ENCODE measurements at places on chromosomes 11 and 22.

GRCh38 chr11:91860661-91861060, 364.0 kb upstream of the FAT3 start:
- DNase-seq: peak; percentile 7

- no peak for DNase-seq
Observed at GRCh38 chr11:7941146-7941545, 362 bp downstream of the OR10A3 start.

- DNase-seq: peak; percentile 39
Observed at GRCh38 chr11:105181521-105181920, 42.0 kb upstream of the CARD18 start.

DNA sequence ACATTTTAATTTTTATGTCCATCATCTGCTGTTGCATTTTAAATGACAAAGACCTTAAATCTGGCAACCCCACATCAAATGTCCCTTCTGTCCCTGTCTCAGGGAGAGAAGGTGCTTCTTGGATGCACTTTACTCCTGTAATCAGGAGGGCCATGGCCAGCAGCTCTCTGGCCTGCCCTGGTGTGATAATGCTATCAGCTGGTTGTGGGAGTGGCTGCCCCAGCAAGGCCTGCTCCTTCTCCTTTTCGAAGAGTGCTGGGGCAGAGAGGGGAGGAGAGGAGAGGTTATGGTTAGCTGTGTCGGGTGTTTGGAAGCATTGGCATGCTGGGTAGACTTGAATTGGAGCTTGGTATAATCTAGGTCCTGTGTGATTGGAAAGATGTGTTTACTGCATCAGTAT, 12.8 kb downstream of the TNRC6B start:
- DNase-seq: no peak

- no peak for DNase-seq
Observed at GRCh38 chr11:70371241-70371640, 27.1 kb upstream of the CTTN start.

DNA sequence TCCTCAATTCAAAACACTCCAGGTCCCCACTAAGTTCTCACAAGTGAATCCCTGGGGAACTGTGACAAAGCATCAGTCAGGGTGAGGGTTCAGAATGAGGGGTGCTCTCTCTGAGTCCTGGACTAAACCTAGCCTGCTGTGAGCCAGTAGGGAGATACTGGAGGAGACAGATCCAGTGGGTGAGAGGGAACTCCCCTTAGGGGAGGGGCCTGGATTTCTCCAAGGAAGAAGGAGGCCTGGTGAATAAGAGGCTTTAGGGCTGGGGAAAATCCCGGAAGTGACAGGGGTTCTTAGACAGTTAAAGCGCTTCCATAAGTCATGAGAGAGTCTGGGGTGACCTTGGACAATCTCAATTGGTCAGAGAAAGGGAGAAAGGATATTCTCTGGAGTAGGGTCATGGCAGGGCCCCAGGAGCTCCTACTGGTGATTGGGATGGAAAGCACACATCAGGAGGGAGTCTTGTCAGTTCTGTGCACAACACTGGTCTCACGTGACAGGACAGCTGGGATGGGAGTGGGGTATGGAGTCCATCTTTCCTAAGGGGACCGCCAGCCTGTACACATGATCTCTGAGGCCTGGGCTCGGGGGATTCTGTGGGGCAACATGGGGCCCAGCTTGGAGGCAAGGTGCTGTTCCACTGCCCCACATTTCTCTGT, 1.5 kb downstream of the TBC1D10A start:
- DNase-seq: peak; percentile 84

DNA sequence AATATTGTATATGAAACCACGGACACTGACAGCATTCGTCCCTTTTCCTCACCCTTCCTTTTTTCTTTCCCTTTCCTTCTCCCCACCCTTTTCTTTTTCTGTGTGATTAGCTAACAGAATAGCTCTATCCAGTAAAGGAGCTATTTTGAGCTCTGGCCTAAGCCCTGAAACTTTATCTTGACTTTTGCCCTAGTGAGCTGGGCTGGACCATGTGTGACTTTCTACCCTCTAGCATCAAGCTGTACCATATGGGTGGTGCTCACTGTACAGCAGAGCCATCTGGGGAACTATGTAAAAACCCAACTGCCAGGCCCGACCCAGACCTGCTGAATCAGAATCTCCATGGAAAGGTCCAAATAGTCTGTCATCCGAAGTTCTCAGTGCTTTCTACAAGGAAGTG, 21.9 kb upstream of the PANX1 start:
- DNase-seq: no peak

DNA sequence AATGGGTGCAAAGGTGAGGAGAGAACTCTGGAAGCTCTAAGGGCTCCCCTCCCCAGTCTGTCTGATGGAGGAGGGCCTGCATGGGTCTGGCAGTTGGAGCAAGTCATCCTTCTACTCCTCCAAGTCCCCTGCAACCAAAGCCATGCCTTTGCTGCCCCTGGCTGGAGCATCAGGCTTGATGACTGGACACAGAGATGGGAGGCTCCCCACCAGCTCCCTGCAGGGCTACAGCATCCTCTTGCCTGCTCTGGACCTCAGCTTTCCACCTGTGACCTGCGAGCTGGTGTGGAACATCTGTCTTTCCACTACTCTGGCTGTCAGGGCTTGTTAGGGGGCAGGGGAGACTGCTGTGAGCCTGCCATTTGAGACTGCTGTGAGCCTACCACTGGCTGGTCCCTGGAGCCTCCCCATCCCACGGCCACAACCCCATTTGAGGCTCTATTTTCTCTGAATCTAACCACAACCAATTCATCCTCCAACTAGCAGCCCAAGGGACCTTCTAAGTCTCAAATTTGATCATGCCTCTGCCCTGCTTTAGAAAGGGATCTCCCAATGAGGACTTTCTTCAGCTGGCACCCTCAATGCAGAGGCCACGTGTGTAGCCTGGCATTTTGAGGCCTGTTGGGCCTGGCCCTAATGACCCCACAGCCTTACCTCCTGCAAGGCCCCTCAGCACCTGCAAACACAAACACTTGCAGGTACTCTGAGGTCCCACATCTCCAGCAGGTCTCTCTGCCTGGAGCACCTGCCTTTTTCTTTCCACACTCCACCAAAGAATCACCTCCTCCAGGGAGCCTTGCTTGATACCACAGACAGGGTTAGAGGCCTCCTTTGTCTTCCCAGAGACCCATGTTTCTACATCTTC, 9.9 kb downstream of the P2RY6 start:
- DNase-seq: no peak

DNA sequence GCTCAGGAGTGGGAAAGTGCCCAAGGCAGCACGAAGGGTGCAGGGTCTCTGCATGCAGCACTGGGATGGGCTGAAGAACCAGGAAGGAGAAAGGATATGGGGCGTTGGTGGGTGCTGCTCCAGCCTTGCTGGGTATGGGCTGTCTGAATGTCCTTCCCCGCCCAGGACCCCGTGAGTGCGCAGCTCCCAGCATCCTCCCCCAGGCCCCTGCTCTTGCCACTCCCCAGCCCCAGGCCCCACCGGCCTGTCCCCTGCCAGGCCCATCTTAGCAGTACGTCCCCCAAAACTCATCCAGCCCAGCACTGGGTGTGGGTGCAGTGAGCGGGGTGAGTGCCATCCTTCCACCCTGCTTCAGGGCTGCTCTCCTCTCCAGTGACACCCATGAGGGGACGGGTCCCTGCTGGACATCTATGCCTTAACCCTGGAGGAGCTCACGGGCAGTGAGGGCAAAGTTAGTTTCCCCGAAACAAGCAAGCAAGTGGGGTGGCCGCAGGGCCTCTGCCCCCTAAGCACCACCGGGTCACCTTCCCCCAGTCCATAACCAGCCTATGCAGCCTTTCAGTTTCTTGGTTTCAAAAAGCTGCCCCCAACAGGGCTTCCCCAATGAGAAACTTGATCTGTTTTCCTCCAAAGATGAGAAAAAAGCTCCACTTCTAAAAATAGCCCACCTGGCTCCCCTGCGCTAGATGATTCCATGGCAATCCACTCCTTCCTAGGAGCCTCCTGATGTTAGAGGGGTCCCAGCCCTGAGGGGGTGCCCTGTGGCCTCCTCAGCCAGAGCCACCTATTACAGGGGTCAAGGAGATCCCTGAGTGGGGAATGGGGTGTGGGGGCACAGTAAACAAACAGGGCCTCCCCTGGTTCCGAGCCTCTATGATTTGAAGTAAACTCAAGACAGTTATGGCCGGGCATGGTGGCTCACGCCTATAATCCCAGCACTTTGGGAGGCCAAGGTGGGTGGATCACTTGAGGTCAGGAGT, 103.8 kb downstream of the MORC2 start:
- no peak for DNase-seq

GRCh38 chr11:111499483-111499882, 12.7 kb downstream of the BTG4 start:
- no peak for DNase-seq

Measured in fibroblast of skin of right biceps (primary cell).